ENCODE measurements at places on chromosomes 3 and 15.

DNA sequence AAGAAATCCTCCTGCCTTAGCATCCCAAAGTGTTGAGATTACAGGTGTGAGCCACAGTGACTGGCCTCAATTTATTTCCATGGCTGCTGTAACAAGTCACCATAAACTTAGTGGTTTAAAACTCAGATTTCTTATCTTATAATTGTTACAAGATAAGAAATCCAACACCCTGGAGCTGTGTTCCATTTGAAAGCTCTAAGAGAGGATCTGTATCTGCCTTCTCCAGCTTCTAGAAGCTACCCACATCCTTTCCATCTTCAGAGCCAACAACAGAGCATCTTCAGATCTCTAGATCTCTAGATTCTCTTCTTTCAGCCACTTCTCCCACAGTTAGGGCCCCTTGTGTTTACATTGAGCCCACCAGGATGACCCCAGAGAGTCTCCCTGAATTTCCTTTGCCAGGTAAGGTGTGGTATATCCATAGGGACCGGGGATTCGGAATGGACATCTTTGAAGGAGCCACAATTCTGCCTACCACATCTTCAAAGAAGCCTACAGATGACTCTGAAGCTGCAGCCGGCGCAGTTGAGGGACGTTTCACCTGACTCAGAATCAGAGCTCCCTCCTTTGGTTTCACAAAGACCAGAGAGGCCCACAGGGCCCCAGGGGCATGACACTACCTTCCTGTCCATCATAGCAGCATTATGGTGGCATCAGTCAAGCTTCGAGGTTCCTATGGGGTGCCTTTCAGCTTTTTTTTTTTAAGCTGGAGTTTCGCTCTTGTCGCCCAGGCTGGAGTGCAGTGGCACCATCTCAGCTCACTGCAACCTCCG lies 87.0 kb upstream of the IGF1R start:
- no peak for DNase-seq

GRCh38 chr15:68376447-68377060 lies 55.4 kb downstream of the ITGA11 start:
- DNase-seq: no peak

DNA sequence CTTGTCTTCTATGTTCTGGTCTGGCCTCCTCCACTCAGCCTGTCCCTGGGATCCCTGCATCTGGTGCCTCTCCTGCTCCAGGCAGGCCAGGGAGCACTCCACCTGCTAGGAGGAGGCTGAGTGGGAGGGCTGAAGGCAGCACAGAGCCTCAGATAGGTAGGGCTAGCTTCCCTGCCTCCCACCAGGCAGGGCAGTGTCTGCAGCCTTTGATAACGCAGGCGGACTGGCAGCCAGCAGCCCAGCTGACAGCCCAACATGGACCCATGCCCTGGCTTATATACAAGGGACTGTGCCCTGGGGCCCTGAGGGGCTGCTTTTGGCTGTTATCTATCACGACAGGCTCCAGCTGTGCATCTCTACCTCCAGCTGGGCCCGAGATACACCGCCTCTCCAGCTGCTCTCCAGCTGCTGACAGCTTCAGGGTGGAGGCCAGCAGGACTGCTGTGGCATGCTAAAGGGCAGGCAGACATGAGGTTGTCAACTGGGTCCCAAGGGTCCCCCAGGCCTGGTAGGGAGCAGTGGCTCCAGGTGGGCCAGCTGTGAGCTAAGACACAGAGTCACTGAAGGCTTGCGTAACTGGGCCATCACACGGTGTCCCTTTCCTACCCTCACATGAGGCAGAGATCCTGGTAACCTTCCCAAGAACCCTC lies 5.2 kb upstream of the CLK3 start:
- DNase-seq: no peak

- DNase-seq: no peak
Measured at GRCh38 chr15:101086394-101087171, 165.3 kb downstream of the CHSY1 start.

DNA sequence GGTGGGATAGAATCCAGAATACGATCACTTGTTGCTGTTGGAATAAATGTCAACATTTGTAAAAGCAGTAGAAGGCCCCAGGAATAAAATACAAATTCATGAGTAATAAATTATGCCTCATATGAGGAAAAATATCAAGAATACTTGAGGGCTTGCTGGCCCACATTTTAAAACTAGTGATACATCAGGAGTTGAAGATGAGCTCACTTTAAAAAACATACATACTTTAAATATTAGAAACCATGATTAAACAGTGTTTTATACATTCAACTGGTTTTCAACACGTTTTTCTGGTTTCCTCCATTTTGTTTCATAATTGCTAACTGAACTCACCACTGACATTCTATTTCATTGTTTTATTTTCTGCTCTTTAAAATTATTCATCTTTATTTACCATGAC lies 141.4 kb downstream of the TFG start:
- peak; percentile 44 for DNase-seq

- peak; percentile 32 for DNase-seq
Measured at GRCh38 chr3:440826-441225, 244.3 kb downstream of the CHL1 start.

DNA sequence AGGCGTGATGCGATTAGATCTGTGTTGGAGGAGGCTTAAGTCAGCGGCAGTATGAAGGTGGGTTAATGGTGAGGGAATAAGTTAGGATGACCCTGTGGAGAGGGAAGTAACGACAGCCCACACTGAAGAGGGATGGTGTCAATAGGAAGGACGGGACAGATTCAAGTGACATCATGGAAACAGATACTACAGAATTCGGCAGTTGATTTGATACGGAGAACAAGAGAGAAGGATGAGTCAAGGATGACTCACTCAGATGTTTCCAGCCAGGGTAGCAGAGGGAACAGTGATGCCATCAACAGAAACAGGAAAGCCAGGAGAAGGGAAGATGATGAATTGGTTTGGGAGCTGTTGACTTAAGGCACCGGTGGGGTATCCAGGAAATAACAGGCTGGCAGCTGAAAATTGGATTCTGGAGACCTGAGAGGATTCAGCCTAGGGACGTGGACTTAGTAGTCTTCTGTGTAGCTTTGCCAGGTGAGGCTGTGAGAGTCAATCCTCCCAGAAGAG lies 38.0 kb downstream of the SHC4 start:
- DNase-seq: peak; percentile 87

GRCh38 chr3:159189994-159190669 lies 388.3 kb downstream of the MFSD1 start:
- DNase-seq: peak; percentile 81

Measured in foreskin keratinocyte (primary cell).